ENCODE measurements at places on chromosomes 4 and X.

DNA sequence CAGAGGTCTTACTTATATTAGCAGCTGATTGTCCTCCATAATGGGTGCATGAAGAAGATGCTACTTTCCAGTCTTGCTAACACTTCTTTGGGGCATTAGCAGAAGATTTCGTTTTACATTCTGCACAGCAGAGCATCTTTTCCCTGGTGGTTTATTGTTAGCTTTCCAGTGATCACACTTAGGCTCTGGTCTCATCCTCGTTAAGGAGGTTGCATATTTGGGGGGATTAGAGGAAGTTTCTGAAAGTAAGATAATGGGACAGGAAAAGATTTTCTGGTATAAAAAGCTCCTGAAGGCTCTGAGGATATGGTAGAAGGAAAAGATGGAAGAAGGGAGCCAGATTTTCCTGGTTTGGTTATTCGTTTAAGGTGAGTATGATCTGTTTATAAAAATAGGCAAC is 134.1 kb downstream of the GATB start:
- DNase-seq = no peak

GRCh38 chr4:180768610-180769009 is 1474.6 kb upstream of the TENM3 start:
- no peak for DNase-seq

- DNase-seq = no peak
These were observed 24.6 kb upstream of the PDLIM3 start for GRCh38 chr4:185559915-185560281.

- no peak for DNase-seq
These were observed 155.7 kb downstream of the NSUN7 start for GRCh38 chr4:40905414-40905813.

GRCh38 chrX:31057691-31058090 is 14.2 kb downstream of the FTHL17 start:
- DNase-seq = no peak

GRCh38 chr4:10949039-10949733 is 264.6 kb upstream of the CLNK start:
- no peak for DNase-seq
